ENCODE measurements at places on chromosomes 7 and 10. TPM values are rescaled to one million over a fixed set of nuclear protein-coding genes. Genes with fewer than 3 reads are reported as not detected.

Gene GSAP
- total RNA-seq, result 1.9 TPM

Gene ARMC3
- total RNA-seq, result 2.1 TPM

Gene CDC14C
- total RNA-seq, result not detected

Gene KNDC1
- total RNA-seq, result 1.3 TPM

Gene MAD1L1
- 43.3 TPM for total RNA-seq

Gene CAV1
- total RNA-seq, result 48.2 TPM

Gene CUBN
- total RNA-seq, result 8.8 TPM

Gene AMPH
- 1.6 TPM for total RNA-seq

Gene TLL2
- 0.41 TPM for total RNA-seq

Gene ZNF727
- total RNA-seq, result not detected

Gene ZNF117
- 42.0 TPM for total RNA-seq

Gene GPR15LG
- total RNA-seq, result not detected

Gene ZNF736
- total RNA-seq, result 15.8 TPM

Gene TAC1
- total RNA-seq, result 9.1 TPM

Gene LRMDA
- 19.4 TPM for total RNA-seq

Gene KCND2
- 0.28 TPM for total RNA-seq

Gene IQCE
- 9.6 TPM for total RNA-seq

Gene NKX1-2
- 0.77 TPM for total RNA-seq

Gene FAM221A
- total RNA-seq, result 7.3 TPM

Gene GNG11
- total RNA-seq, result 133 TPM

Gene ZCWPW1
- total RNA-seq, result 2.2 TPM

Gene SFRP5
- 3.5 TPM for total RNA-seq

Gene ADCY1
- 50.7 TPM for total RNA-seq

Gene CALD1
- 230 TPM for total RNA-seq

Gene GBX1
- 13.8 TPM for total RNA-seq

Gene CFAP69
- total RNA-seq, result 1.8 TPM
